ENCODE measurements at places on chromosomes 11 and 22.
A peak's percentile ranks its signal among the peaks of the same experiment; 100 is the strongest.

GRCh38 chr11:44607987-44608386, 42.5 kb downstream of the CD82 start:
- DNase-seq = no peak

DNA sequence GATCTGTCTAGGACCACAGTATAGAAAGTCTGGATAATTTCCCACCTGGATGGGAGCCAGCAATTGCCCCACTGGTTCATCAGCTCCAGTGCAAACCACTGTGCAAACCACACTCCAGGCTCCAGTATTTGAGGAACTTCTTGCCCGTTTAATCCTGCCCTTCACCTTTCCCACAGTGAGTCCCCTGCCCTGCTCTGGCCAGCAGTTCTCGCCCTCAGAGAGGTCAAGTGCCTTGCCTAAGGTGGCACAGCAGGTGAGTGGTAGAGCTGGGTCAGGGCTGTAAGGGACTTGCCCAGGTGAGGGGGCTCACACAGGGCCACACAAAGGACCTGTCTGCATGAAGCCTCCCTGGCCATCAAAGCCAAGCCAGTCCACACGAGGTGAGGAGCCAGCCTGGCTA, 24.1 kb downstream of the MS4A10 start:
- DNase-seq = no peak

- no peak for DNase-seq
These were observed 40.3 kb downstream of the IGF2 start for GRCh38 chr11:2098691-2099515.

DNA sequence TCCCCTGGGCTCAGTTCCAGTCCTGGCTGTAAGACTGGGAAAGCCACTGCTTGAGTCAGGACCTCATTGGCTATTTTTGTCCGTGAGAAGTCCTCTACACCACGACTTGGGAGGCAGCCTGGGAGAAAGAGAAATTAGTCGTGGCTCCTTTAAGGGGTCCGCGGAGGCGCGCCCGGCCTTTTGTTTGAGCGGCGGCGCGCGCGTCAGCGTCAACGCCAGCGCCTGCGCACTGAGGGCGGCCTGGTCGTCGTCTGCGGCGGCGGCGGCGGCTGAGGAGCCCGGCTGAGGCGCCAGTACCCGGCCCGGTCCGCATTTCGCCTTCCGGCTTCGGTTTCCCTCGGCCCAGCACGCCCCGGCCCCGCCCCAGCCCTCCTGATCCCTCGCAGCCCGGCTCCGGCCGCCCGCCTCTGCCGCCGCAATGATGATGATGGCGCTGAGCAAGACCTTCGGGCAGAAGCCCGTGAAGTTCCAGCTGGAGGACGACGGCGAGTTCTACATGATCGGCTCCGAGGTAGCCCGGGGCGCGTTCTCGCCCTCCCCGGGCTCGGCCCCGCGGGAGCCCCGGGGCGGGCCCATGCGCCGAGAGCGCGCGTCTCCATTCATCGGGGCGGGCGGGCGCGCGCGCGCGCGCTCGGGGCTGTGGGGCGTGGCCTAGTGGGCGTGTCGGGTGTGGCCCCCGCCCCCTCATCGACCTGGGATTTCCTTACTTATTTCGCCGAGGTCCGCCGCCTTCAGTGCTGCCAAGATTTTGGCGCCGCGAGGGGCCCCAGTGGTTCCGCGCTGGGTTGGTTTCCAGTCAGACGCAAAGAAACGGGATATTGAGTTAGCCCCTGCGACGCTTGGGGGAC, at the start of gene SMARCB1:
Gene SMARCB1 (plus strand): TSS at position 215 of the 848 bp plus-strand sequence. CDS start 204 bp downstream, at position 419.
- DNase-seq = peak; percentile 83

GRCh38 chr11:75535071-75535470, 9.3 kb upstream of the GDPD5 start:
- no peak for DNase-seq

DNA sequence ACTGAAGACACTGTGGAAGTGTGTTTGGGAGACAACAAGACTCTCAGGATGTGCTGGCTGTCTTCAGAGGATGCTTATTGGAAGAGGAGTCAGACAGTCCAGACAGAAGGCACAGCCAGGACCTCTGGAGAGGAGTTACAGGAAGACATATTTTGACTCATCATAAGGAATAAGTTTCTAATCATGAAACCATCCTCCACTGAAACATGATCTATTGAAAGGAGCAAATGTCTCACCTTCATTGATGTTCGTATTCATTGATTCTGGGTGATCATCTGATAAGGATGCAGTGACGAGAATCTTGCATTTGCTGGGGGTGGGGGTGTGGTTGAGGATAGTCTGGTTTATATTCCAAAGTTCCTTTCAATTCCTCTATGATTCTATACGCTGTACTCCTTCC, 2.5 kb upstream of the CXCR5 start:
- no peak for DNase-seq

- no peak for DNase-seq
These were observed 634.1 kb downstream of the TBC1D22A start for GRCh38 chr22:47396515-47396914.

GRCh38 chr11:119189393-119189792, 4.1 kb downstream of the NHERF4 start:
- no peak for DNase-seq

- DNase-seq = no peak
These were observed 79.6 kb downstream of the BBOX1 start for GRCh38 chr11:27120211-27120610.

DNA sequence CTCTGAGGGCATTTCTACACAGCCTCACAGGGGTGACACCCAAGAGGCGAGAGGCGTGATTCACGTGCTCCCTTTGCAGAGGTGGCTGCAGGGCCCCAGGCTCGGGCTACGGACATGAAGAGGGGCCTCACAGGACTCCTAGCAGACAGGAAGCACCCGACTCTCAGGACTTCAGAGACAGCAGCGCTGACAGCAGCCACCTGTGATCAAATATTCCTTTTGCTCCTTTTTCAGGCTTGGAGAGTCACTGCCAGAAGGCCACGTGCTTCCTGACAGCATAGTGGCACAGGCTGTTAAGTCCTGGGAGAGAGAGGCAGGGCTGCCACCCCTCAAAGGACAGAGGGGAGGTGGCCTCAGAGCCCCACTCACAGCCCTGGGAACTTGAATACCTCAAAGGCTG, 348.9 kb downstream of the CADM1 start:
- DNase-seq = no peak

- no peak for DNase-seq
These were observed 41.0 kb downstream of the FDX1 start for GRCh38 chr11:110470716-110471115.

- no peak for DNase-seq
These were observed 32.7 kb upstream of the SHANK2 start for GRCh38 chr11:71285111-71285510.

DNA sequence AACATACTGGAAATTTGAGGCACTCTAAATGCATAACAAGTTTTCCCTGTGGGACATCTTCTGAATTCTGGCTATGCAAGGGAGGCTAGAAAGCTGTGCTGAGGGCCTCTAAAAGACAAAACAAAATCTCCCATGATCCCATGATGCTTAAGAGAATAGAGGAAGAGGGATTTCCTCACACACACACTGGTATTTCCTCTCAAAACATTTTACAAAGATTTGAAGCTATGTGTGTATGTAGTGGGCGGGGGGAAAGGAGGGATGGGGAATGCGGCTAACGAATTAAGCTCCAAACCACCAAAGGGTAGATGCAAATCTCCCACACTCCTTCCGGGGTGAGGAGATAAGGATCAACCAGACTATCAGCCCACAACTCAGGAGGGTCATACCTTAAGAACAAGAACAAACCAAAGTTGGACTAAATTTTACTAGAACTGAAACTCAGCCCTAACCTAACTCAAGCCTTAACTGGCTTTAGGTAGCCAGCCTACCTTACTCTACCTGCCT, 6.0 kb downstream of the OR2AT4 start:
- DNase-seq = no peak

- DNase-seq = no peak
These were observed 61.8 kb downstream of the SMIM38 start for GRCh38 chr11:69217276-69218105.

DNA sequence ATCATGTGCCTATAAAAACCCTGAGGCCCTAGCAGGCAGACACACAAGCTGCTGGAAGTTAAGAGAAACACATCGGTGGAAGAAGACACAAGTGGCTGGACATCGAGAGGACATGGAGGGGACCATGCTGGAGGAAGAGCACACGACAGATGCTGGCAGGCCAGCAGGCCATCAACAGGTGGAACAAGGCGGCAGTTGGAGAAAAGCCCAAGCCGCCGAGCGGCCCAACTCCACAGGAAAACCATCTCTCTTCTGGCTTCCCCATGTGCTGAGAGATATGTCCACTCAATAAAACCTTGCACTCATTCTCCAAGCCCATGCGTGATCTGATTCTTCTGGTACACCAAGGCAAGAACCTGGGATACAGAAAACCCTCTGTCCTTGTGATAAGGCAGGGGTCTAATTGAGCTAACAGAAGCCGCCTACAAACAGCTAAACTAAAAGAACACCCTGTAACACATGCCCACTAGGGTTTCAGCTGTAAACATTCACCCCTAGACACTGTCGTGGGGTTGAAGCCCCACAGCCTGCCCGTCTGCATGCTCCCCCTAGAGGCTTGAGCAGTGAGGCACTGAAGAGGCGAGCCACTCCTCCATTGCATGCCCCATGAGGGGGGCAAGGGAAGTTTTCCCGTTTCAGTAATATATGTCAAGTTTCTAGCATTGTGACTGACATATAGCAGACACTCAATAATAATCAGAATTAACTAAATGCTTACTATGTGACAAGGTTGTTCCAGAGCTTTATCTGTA, 39.0 kb upstream of the MMP20 start:
- DNase-seq = no peak

DNA sequence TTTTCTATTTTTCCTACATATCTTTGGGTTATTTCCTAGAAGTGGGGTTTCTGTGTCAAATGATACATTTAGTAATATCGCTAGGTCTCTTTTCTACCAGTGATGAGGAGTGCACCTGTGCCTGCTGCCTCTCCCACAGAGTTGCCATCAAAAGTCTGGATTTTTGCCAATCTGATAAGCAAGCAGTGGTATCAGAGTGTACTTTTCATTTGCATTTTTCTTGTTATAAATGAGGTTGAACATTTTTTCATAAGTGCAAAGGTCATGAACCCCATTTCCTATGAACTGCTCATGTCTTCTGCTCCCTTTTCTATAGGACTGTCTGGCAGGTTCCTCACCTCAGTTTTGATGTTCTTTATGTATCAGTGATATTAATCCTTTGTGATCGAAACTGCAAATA, 1.7 kb downstream of the TRPM5 start:
- no peak for DNase-seq

DNA sequence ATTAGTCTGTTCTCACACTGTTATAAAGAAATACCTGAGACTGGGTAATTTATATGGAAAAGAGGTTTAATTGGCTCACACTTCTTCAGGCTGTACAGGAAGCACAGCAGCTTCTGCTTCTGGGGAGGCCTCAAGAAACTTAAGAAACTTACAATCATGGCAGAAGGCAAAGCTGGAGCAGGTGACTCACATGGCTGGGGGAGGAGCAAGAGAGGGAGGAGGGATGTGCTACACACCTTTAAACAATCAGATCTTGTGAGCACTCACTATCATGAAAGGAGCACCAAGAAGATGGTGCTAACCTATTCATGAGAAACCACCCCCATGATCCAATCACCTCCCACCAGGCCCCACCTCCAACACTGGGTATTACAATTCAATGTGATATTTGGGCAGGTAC, 381.6 kb downstream of the ETS1 start:
- no peak for DNase-seq

- DNase-seq = no peak
These were observed 203.5 kb upstream of the MTNR1B start for GRCh38 chr11:92765965-92766371.

DNA sequence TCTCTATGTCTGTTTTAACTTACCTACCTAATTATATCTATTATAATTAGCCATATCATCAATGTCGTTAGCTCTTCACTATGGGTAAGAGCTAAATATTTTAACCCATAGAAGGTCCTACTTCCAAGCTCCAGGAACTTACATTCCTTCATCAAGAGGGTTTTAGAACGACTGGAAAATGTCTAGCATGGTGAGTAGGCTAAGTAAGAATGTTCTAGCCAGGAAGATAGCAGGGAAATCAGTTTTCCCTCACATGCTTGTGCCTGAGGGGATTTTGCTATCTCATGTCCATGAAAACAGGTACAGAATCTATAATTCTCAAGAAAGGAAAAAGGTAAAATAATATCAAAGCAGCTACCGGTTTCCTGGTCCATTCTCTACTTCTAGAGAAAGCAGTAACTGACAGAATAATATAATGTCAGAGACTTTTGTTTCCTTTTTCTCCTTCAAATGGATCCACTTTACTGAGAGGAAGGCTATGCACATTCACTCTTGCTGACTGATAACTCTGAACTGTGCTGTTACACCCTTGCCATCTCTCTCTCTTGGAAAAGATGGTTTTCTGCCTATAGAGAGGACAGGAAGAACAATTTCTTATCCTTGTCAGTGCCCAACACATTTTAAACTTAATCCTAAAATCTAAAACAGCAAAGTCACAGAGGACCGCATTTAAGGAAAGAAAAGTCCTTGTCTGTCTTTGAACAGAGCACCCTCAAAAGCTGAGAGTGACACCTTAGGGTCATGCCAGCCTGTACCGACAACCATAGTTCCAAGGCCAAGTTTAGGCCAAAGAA, 67.0 kb downstream of the MAML2 start:
- no peak for DNase-seq

DNA sequence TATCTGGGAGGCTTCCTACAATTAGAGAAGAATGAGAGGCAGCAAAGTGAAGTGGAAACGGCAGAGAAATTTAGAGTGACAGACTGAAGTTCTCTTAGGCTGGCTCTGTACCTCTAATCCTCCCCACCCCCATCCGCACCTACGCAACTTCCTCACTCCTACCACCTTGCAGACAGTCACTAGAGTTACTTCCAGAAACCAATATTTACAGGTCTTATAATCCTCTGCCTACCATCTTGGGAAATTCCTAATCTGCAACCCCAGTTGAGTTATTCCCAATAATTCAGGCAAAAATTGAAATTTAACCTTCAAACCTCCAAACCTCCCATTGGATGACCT, 71.7 kb downstream of the PAK1 start:
- no peak for DNase-seq

DNA sequence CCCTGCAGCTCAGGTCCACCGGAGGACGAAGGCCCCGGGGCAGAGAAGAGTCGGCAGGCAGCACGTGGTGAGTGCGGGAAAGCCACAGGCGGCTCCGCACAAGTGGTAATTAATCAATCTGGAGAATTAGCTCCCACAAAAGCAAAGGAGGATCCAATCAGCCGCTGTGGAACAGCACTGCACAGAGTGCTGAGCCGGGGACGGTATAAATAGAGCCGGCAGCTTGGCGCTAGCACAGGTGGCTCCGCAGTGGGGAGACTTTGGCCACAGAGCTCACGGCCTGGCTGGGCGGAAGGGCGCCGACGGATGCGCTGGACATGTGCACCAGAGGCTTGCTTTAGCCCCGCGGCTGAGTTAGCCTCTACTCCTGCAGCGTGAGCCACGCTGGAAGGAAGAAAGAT, 48.9 kb downstream of the IGSF9B start:
- DNase-seq = no peak

- DNase-seq = no peak
These were observed 203.7 kb downstream of the ARHGAP42 start for GRCh38 chr11:100890789-100891188.

- no peak for DNase-seq
These were observed 78.7 kb downstream of the BDNF start for GRCh38 chr11:27621405-27622161.
